ENCODE measurements at places on chromosomes 1 and 21.

GRCh38 chr1:38533772-38534472 lies 325.6 kb downstream of the RRAGC start:
- no peak for DNase-seq

- no peak for DNase-seq
Observed at GRCh38 chr1:36149973-36150295, 648 bp upstream of the TRAPPC3 start.

DNA sequence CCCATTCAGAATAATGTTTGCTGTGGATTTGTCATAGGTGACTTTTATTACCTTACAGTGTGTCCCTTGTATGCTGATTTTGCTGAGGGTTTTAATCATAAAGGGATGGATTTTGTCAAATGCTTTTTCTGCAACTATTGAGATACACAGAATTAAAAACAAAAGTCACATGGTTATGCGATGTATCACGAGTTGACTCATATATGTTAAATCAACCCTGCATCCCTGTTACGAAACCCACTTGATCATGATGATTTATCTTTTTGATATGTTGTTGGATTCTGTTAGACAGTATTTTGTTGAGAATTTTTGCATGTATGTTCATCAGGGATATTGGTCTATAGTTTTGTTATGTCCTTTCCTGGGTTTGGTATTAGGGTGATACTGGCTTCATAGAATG lies 10.7 kb upstream of the OR2T34 start:
- no peak for DNase-seq

DNA sequence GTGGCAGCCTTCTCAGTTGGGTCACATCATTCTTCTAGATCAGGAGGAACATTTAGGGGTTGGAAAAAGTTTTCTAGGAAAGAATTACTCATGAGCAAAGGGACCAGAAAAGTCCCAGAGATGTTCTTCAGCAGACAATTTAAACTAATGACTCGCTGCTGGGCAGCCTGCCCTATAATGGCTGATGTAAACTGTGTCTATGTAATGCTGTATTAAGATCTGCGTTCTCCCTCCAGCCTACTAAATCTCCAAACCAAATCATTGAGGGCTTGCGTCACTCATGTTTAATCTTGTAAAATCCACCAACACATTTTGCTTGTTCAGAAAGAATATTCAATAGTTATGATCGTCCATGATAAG lies 92.1 kb downstream of the LRRC8C start:
- no peak for DNase-seq

DNA sequence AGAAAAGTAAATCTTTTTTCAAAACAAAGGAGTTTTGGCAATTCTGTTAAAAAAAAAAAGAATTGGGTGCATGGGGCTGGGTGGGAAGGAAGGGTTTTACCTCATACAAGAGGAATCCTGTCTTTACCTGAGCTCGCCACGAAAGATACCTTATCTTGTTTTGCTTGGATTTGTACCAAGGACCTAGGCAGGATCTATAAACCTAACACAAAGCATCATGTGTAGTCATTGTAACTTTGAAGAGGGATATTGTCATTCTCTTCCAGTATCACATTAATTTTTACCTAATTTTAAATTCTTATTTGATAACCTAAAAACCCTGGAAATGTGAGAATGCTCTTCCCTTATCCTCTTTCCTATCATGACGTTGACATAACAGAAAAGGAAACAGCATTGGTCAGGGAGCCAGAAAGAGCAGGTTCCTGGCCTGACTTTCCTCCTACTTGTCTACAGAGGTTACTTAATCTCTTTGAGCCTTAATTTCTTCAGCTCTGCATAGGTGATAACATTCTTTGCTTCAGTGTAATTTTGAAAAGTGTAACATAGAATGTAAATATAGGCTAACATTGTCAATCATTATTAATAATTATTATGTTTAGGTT lies 4.0 kb upstream of the LAMC1 start:
- no peak for DNase-seq

- DNase-seq = no peak
Observed at GRCh38 chr1:81867235-81867634, 66.5 kb downstream of the ADGRL2 start.

DNA sequence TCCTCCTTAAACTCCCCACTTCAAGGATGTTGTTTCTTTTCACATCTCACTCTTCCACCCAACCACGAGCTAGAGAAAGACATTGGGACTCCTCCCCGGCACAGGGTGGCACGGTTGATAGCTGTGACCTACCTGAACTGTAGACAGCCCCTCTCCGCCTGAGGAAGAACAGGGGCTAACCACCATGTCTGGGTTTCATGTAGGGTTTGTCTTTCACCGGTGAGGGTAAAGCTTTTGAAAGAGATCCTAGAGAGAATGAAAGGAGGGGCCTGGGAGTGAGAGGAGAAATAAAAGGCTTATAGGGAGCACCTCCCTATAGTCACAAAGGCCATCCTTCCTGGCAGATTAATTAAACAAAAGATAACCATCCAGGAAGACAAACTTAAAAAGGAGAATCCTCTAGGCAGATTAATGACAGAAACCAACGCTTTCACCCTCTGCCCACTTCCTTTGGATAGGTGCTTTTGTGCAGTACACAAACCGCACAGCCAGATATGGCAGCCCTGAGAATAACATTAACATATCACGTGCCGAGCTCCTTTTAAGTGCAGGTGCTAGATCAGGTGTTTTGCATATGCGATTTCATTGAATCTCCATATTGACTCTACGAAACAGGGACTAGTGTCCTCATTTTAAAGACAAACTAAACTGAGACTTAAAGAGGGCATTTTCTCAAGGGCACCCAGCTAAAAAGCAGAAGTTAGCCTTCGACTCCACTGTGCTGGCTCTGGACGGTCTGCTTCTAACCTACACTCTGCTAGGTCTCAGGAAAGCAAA lies 178.1 kb upstream of the RUNX1 start:
- no peak for DNase-seq

DNA sequence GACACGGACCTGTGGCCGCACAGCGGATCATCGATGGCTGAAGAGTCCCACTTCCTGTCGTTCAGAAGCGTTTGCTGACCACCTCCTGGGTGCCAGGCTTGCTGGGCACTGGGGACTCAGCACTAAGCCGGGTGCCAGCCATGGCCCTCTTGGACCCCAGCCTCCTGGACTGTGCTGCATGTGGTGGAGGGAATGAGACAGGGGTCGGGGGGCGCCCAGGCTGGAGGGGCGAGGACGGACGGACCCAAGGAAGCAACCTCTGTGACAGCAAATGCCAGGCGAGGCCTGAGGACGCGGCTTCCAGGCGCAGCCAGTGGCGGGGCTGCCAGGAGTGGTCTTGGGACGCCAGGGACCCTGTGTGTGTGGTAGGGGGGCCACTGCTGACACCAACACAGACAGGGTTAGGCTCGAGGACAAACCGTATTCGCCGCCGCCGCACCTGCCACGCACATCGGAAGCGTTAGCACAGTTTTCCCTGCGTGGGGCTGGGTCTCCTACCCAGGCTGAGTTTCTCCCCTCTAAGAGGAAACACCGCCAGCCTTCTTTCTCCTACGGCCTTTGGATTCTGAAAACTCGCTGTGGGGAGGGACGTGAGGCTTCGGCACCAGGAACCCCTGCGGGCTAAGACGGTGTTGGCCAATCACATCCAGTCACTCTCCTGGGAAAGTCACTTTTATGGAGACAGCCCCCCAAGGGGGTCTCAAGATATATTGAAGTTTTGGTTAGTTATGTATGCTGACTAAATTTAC lies 3.1 kb upstream of the MXRA8 start:
- DNase-seq = no peak

GRCh38 chr1:85340427-85340826 lies 64.0 kb upstream of the BCL10 start:
- no peak for DNase-seq
